ENCODE measurements at places on chromosomes 1 and 21. TPM values are rescaled to one million over a fixed set of nuclear protein-coding genes. Genes with fewer than 3 reads are reported as not detected.

- DNase-seq = no peak
Observed at GRCh38 chr21:28298251-28298672, 694.4 kb downstream of the LTN1 start.

DNA sequence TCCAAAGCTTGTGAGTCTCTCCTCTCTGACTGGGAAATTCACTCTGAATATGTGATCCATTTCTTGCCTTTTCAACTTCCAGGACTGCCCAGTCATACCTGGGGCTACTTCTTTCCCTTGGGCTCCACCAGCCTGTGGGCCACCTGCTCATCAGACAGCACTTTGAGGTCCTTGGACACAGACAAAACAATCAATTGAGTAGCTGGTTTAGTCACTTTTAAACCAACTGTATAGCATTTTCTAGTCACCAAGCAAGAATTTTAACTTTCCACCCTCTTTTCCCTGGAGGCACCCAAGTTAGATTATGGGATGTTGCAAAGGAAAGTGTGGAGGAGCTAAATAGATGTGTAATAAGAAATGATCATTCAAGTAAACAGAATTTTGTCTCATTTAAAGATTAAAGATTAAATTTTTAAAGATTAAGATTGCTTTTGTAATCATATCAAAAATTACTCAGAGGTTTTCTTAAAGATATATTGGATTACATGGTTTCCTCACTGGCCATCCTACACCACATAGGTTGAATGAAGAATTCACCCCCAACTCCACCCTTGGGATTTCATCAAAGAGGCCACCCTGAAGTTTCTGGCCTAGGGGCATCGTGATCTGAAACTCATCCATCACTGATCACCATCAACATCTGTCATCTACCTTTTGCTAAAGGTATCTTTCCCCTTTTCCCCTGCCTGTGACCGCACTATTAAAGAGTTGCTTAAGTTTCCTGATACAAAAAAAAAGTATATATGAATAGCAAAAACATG lies 219.2 kb upstream of the NR5A2 start:
- no peak for DNase-seq

GRCh38 chr1:212218911-212219310 lies 66.3 kb upstream of the PPP2R5A start:
- no peak for DNase-seq

GRCh38 chr1:61084491-61085031 lies 2.2 kb downstream of the NFIA start:
- DNase-seq = no peak

GRCh38 chr1:153956997-153957715 lies 1.3 kb downstream of the CRTC2 start:
- no peak for DNase-seq

DNA sequence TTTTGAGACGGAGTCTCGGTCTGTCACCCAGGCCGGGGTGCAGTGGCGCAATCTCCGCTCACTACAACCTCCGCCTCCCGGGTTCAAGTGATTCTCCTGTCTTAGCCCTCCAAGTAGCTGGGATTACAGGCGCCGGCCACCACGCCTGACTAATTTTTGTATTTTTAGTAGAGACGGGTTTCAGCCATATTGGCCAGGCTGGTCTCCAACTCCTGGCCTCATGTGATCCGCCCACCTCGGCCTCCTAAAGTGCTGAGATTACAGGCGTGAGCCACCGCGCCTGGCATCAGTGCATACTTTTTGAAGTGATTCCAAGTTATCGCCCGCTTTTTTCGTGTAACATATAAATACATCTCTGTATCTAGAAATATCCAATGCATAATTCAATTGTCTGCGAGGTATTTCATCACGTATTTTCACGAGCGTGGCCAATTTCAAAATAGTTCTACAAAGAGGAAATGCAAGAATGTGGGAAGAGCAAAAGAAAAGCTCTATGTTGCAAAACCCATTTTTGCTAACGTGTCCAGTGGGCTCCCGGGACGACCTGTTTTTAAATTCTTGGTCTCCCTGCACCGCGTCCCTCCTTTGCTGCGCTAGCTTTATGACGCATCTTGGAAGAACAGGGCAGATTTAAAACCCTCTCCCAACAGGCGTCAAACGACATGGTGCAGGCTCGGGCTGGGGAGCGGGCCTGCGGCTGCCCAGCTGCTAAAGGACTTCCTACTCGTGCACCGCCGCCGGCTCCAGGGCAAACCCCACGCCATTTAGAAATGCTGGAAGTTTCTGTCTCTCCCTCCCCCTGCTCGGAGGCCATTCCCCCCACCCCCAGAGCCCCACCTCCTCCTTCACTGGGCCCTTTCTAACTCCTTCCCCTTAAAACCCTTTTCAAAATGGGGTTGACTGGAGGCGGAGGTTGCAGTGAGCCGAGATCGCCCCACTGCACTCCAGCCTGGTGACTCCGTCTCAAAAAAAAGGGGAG lies 923 bp upstream of the IFNGR2 start:
- peak; percentile 73 for DNase-seq

GRCh38 chr1:220507085-220507484 lies 20.9 kb upstream of the MARK1 start:
- DNase-seq = no peak

- no peak for DNase-seq
Observed at GRCh38 chr21:41666641-41667081, 100.2 kb downstream of the RIPK4 start.

- no peak for DNase-seq
Observed at GRCh38 chr21:45551316-45551715, 9.1 kb upstream of the SLC19A1 start.

GRCh38 chr1:58991305-58991704 lies 207.5 kb upstream of the JUN start:
- no peak for DNase-seq

- DNase-seq = no peak
Observed at GRCh38 chr1:58116284-58116683, 430.2 kb downstream of the OMA1 start.

DNA sequence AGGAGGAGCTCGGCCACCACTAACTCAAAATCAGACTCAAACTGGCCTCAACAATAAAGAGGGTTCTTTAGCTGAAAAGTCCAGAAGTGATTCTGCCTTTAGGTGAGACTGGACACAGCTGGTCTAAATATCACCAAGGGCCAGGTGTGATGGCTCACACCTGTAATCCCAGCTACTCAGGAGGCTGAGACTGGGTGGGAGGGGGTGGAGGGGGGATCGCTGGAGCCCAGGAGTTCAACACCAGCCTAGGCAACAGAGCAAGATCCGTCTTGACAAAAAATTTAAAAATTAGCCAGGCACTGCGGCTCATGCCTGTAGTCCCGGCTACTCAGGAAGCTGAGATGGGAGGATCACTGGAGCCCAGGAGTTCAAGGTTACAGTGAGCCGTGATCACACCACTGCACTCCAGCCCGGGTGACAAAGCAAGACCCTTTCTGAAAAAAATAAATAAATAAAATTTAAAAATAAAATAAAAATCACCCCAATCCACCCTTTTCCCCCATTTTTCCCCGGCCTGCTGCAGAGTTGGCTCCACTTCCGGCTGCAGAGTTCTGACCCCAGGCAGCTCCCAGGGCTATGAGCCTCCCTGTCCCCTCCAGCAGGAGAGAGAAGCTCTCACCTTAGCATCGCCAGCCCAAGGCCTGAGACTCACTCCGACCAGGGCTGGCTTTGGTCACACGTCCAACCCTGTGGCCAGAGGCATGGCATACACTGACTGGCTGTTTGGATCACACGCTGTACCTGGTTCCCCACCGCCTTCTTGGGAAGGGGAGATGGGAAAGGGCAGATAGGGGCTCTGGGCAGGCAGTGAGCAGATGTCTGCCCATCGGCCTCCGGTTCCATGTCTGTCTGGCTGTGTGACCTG lies 87.3 kb upstream of the IFFO2 start:
- no peak for DNase-seq

- no peak for DNase-seq
Observed at GRCh38 chr1:77991638-77992037, 12.8 kb upstream of the FUBP1 start.

- DNase-seq = peak; percentile 67
Observed at GRCh38 chr1:54335755-54336108, 70.5 kb downstream of the SSBP3 start.

GRCh38 chr1:226629210-226629895 lies 80.8 kb downstream of the STUM start:
- DNase-seq = peak; percentile 45

- DNase-seq = no peak
Observed at GRCh38 chr1:69305621-69306020, 262.1 kb upstream of the LRRC7 start.

DNA sequence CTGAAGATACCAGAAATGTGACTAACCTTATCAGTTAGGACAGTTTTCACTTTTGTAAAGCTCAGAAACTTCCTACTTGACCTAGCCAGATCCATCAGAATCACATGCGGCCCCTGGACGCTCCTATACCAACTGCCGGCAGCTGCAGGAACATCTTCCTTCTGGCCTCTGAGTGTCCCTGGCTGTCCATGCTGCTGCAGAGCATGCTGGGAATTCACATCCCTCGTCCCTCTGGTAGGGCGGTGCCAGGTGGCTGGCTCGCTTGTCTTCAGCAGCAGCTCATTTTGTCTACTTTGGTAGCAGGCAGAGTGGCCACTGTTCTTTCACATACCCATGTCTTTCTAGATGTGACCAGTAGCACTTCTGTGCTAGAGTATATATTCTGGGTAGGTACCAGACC lies 34.4 kb downstream of the HHAT start:
- DNase-seq = no peak

GRCh38 chr1:153848805-153849204 lies 73.6 kb downstream of the SLC27A3 start:
- DNase-seq = no peak

DNA sequence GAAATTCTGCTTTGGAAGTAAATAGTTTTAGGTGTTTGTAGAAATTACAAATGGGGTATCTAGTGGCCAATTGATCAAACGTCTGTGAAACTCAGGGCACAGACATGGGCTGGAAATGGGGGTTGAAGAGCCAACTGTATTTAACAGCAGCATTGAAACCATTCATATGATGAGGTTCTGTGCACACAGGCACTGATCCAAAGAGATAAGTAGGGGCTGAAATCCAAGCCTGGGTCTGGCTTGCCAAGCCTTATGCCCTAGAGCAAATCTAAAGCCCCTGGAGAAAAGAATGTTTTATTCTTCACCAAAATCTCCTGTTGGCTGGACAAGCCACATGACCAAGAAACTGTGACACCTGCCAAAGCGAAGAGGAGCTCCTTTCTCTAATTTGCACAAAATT lies 67.6 kb upstream of the ST6GALNAC5 start:
- no peak for DNase-seq

GRCh38 chr1:185650602-185651230 lies 83.5 kb upstream of the HMCN1 start:
- no peak for DNase-seq

DNA sequence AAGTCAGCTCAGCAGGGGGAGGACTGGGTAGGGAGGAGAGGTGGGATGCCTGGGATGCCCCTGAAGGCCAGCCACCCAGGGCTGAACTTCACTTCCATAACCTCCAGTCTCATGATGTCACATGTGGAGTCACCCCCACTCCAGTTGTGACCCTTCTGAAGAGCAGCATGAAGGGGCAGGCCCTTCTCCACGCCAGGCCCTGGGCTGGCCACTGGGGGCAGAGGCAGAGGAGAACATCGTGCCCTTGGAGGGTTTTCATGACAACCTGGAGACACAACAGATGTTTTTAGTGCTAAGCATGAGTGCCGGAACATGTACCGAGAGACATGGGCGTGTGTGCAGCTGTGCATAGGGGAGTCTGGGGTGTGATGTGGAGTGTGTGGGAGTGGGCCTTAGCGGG lies 37.6 kb downstream of the FAAH start:
- DNase-seq = no peak

- no peak for DNase-seq
Observed at GRCh38 chr1:33654267-33654834, 181.9 kb downstream of the ZSCAN20 start.

- DNase-seq = peak; percentile 87
Observed at GRCh38 chr21:33229784-33230544, at the start of gene IFNAR2. IFNAR2 (plus strand) TSS chr21:33229938; CDS start chr21:33241923, 11,985 bp downstream.

DNA sequence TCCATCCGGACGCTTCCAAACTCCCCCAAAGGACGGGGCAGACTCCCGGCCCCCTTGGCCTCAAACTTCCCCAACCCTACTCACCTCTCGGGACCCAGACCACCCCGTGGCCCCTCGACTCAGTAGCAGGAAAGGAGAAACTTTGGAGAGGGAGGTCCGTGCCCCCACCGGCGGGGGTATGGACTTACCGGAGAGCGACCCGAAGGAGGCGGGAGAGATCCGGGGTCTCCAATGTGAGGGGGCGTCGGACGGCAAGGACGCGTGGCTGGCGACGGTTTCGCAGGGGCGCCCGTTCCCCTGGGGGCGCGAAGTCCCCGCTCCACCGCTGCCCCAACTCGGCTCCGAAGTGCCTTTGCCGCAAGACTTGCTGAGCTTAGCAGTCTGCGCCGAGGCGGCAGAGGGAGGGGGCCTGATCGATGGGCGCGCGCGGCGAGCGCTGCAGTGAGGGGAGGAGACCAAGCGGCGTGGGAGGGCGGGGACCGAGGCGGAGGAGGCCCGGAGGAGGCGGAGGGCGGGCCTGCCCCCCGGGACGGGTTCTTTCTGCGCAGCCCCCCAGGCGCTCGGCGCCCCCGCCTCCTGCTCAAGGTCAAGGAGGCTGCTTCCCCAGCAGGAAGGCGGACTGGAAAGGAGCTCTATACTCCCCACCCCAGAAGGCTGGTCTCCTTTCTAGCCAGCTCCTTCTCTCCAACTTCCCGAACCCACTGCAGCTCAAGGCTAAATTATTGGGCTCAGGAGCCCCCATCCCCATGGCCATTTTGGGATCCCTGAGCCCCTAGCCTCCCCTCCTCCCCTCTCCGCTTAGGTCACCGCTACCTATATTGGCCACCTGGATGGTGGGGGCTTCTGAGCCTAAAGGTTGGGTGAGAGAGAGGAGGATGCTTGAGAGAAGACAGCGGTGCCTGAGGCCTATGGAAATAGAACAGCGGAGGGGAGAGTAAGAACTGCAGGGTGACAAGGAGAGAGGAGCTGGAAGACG lies at the start of gene SYT2:
TSS of gene SYT2 (minus strand) at position 385 of the 976 bp plus-strand sequence. CDS start 104,682 bp downstream, outside the sequence.
- peak; percentile 50 for DNase-seq

DNA sequence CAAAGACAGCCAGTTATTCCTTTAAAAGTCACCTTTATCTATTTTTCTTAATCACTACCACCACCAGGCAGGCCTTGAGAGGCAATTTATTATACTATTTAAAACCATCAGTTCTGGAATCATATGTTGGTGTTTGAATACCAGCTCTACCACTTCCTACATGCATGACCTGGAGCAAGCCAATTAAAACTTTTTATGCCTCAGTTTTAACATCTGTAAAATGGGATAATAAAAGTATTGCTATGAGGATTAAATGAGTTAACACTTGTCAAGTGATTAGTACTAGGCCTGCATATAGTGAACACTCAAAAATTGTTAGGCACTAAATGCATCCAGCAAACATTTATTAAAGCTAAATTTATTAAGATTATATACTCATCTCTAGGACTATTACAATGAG lies 49.2 kb upstream of the ADORA3 start:
- DNase-seq = no peak

The SFPQ gene
- 82.7 TPM for polyA plus RNA-seq

The KIF17 gene
- polyA plus RNA-seq = 2.0 TPM

The FCRL5 gene
- polyA plus RNA-seq = 0.01 TPM

The NUP210L gene
- polyA plus RNA-seq = 0.01 TPM

The AADACL3 gene
- not detected for polyA plus RNA-seq

The CNST gene
- polyA plus RNA-seq = 9.7 TPM

The SPATA21 gene
- 0.44 TPM for polyA plus RNA-seq

The EVA1C gene
- 5.6 TPM for polyA plus RNA-seq

The TMEM81 gene
- polyA plus RNA-seq = 3.9 TPM

The STUM gene
- polyA plus RNA-seq = 0.86 TPM

The SHE gene
- 6.2 TPM for polyA plus RNA-seq

The KRTAP19-3 gene
- polyA plus RNA-seq = not detected

The CLEC20A gene
- not detected for polyA plus RNA-seq

The ZSCAN20 gene
- 0.85 TPM for polyA plus RNA-seq

The PTGFRN gene
- 0.79 TPM for polyA plus RNA-seq

The MTHFR gene
- polyA plus RNA-seq = 5.8 TPM

The RAB7B gene
- 0.36 TPM for polyA plus RNA-seq

The VWA1 gene
- 1.4 TPM for polyA plus RNA-seq

The NR0B2 gene
- 0.06 TPM for polyA plus RNA-seq

Data from psoas muscle (tissue), 8 donors.